SW 1271 (cell line): ENCODE measurements at places on chromosomes 6 and 20.

DNA sequence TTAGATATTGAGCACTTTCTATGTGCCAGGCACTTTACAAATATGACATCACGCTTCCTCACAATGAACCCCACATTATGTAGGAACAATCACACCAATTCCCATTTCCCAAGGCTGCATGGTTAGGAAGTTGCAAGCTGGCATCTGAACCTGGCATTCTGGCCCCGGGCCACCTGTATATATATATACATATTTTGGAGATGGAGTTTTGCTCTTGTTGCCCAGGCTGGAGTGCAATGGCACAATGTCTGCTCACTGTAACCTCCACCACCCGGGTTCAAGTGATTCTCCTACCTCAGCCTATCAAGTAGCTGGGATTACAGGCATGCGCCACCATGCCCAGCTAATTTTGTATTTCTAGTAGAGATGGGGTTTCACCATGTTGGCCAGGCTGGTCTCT lies 30.4 kb downstream of the SRC start:
- no peak for DNase-seq

DNA sequence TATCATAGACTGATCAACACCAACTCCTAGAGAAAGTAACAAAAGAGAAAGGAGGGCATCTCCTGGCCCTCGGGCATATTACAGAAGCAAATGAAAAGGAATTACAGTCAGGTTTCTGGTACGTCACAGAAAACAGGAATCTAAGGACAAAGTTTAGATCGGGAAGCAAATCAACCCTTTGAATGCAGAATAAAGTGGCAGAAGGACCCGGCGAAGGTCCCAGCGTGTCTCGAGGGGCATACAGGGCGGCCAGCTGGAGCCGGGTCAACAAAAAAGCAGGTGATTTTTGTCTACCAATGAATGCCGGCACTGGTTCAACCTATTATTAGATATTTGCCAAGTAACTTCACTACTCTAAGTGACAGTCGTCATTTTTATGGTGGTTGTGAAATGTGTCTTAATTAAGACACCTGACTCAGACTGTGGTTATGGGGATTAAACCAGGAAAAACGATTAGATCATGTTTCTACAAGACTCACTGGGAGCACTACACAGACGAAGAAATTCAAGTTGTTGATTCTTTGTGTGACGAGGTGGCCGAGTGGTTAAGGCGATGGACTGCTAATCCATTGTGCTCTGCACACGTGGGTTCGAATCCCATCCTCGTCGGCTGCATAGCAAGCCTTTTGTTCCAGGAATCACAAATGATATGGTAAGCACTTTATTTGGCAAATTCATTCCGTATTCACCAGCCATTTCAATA lies 12.4 kb upstream of the ZSCAN9 start:
- DNase-seq = no peak

- DNase-seq = no peak
These were observed 347.8 kb downstream of the CDKAL1 start for GRCh38 chr6:20882014-20882413.

GRCh38 chr6:37850260-37850659 lies 30.7 kb downstream of the ZFAND3 start:
- DNase-seq = no peak

GRCh38 chr6:133277900-133278545 lies 36.9 kb downstream of the EYA4 start:
- DNase-seq = no peak

DNA sequence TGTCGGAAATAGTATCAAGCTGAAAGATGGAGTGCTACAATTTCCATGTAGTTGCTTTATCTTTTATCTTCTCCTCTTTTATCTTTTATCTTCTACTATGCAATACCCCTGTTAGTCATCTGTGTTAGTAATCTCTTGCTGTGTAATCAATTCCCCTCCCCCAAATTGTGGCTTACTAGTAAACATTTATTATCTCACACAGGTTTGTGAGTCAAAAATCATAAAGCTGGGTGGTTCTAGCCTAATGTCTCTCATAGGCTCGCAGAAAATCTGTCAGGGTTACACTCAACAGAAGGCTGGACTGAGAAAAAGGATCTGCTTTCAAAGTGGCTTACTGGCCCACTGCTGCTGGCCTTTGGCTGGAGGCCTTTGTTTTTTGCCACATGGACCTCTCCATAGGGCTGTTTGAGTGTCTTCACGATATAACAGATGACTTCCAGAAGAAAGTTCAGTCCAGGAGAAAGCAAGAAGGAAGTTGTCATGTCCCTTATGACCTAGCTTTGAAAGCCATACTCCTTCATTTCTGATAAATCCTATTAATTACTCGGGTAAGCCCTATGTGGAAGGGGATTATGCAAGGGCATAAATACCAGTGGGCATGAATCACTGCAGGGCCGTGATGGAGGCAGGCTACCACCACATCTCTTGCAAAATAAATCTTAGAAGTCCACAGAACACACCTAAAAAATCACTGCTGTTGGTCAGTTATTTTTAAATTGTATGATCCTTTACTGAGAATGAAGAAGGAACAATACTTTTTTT lies 24.5 kb upstream of the PTCHD4 start:
- peak; percentile 10 for DNase-seq

- no peak for DNase-seq
These were observed 23.8 kb downstream of the VEGFA start for GRCh38 chr6:43793875-43794242.

DNA sequence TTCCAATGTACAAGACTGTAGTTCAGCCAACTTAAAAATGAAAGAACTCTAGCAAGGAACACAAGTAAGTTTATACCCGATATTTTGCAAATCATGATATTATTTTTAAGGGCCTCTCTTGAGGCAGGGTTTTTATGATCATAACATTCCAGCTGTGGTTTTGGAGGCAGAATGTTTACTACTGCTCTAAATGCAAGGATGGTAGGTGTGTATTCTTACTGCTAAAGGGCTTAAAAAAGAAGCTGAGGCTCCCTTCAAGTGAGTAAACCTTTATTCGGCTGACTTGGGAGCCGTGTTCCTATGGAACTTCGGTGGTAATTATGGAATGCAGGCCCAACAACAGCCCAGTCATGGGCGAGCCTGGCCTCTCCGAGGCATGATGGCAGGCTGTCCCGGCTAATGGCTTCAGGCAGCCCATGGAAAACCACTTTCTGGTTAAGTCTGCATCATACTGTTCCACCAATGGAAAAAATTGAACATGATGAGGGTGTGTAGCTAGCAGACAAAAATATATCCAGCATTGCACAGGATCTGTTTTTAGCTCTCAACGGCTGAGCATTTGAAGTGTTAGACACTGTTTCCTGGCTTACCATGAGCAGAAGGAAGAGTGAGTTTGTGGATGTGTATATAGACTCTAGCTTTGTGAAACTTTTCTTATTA lies 111.5 kb downstream of the TIAM2 start:
- DNase-seq = no peak

- no peak for DNase-seq
These were observed 1.5 kb downstream of the MMP24OS start for GRCh38 chr20:35276408-35276807.

GRCh38 chr20:50242863-50243609 lies 52.4 kb downstream of the CEBPB start:
- DNase-seq = no peak

GRCh38 chr6:145824344-145824743 lies 9.7 kb upstream of the FBXO30 start:
- DNase-seq = no peak

DNA sequence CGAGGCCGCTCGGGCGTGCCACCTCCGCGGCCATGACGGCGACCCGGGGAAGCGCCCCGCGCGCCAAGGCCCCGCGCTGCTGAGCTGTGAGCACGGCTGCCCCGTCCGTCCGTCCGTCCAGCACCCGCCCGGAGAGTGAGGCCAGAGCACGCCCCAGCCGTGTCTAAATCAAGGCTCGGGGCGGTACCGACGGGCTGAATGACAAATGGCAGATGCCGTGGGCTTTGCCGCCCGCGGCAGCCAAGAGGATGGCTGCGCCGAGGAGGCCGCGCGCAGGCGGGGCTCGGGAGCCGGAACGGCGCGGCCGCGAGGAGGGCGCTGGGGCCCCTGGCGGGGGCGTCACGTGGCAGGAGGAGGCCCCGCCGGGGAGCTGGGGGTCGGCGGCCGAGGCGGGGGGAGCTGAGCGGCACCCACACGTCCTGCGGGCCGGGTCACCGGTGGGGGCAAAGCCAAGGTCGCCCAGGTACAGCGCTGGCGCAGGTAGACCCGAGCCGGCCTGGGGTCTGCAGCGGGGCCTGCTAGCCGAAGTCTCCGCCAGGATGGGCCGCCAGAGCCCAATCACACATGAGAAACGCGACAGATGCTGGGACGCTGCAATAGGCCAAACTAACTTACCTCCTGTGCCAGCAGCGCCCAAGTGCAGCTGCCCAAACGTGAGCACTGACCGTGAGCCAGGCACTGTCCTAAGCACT lies at the start of gene PLAGL1:
PLAGL1 (minus strand) TSS at position 140 of the 692 bp plus-strand sequence. CDS start 60,123 bp downstream, outside the sequence.
- DNase-seq = no peak

- DNase-seq = no peak
These were observed 126.0 kb upstream of the PMEPA1 start for GRCh38 chr20:57835588-57836455.

- no peak for DNase-seq
These were observed 103.8 kb downstream of the DLL1 start for GRCh38 chr6:170186941-170187668.

- DNase-seq = no peak
These were observed 222.2 kb upstream of the PRSS16 start for GRCh38 chr6:27025351-27025750.

DNA sequence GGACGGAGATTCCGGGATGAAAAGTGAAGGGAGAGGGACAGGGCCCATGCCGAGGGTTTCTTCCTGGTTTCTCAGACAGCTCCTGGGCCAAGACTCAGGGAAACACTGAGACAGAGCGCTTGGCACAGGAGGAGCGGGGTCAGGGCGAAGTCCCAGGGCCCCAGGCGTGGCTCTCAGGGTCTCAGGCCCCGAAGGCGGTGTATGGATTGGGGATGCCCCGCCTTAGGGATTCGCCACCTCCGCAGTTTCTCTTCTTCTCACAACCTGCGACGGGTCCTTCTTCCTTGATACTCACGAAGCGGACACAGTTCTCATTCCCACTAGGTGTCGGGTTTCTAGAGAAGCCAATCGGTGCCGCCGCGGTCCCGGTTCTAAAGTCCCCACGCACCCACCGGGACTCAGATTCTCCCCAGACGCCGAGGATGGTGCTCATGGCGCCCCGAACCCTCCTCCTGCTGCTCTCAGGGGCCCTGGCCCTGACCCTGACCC lies 55.0 kb upstream of the HLA-A start:
- DNase-seq = peak; percentile 21

GRCh38 chr6:108117427-108118358 lies 43.2 kb upstream of the OSTM1 start:
- DNase-seq = peak; percentile 43

DNA sequence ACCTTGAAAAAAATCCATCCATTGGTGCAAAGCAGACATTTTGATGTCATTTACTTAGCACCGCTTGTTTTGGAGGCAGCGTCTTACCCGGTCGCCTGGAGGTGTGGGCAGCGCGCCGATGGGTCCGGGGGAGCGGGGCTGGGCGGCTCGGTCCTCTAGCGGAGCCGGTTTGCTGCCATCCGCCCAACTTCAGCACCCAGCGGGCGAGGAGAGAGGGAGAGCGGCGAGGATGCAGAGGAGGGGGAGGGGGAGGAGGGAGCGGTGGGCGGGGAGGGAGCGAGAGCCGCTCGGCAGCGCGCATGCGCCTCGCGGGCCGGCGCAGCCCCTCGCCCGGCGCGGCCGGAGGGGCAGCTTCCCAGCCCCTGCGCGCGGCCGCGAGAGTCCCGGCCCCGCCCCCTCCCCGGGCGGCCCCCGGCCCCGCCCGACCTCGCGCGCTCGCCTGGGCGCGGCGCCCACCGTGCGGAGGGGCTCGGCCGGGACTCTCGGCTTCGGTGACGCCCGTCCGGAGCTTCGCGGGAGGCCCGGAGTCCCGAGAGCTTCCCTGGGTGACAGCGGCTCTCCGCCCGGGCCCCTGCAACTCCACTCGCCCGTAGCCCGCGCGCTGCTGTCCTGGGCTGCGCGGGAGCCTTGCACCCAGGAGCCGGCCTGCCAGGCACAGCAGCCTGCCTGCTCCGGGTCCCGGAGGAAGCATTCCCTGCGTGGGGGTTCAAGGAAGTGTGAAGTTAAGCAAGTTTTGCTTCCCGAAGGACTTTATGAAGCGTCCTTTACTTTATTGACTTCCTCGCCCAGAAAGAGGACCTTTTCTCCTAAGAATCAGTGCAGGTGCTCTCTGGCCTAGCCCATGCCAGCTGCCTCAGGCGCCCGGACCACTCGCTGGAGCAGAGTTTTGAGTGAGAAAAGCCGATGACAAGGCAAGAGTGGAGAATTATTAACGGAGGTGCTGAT lies at the start of gene RGS17:
RGS17 (minus strand) TSS at position 246 of the 945 bp plus-strand sequence. CDS start 87,264 bp downstream, outside the sequence.
- DNase-seq = peak; percentile 47

- DNase-seq = no peak
These were observed 217.0 kb upstream of the CCN2 start for GRCh38 chr6:132167929-132168892.

- no peak for DNase-seq
These were observed 258.0 kb upstream of the TAB2 start for GRCh38 chr6:149059557-149059956.

- no peak for DNase-seq
These were observed 128.3 kb upstream of the MAP3K7 start for GRCh38 chr6:90715093-90715655.

GRCh38 chr6:154732538-154733182 lies 556 bp upstream of the SCAF8 start:
- DNase-seq = peak; percentile 75

DNA sequence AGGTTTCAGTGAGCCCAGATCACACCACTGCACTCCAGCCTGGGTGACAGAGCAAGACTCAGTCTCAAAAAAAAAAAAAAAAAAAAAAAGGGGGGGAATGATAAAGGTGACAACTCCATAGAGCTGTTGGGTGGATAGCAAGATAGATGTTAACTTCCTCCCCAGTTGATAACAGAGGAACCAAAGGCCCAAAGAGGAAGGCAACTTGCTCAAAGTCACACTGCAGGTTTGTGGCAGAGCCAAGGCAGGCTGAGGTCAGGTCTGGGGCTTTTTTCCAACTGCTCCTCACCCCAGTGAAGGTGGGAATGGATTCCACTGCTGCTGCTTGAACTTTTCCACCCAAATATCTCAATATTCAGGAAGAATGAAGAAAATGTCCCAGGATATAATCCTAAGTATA lies 26.7 kb downstream of the HCK start:
- DNase-seq = no peak

DNA sequence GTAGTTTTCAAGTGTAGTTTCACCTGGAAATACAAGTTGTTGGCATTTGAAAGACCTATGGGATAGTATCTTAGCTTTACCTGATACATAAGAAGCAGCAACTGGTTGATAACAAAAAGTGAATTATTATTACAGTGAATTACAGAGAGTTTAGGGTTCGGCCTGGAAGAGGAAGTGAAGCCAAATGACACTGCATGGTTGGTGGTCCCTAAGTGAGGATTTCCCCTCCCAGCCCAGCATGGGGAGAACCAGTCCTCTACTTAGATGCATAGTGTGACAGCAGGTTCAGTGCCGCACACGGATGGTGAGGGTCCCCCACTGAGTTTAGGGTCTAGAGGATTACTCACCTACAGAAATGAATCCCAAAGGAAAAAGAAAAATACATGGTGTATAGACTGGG lies 18.1 kb downstream of the HLA-DPB1 start:
- DNase-seq = no peak

DNA sequence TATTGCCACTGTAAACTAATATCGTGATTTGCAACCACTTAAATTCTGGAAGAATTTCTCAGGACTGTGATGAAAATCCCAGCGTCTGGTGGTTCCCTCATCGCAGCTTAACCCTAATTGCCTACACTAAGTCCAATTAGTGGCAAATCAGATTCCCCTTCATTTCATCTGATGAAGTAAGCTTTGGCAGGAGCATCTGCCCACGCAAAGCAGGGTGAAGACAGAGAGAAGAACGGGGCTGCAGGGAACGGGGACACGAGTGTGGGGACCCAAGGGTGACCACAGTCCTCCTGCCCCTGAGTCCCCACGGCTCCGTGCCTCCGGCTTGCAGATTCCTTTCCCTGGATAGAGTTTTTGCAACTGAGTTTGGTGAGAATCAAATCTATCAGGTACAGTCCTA lies 159.5 kb downstream of the LY86 start:
- DNase-seq = no peak
